ENCODE measurements at places on chromosomes 3 and 15.

DNA sequence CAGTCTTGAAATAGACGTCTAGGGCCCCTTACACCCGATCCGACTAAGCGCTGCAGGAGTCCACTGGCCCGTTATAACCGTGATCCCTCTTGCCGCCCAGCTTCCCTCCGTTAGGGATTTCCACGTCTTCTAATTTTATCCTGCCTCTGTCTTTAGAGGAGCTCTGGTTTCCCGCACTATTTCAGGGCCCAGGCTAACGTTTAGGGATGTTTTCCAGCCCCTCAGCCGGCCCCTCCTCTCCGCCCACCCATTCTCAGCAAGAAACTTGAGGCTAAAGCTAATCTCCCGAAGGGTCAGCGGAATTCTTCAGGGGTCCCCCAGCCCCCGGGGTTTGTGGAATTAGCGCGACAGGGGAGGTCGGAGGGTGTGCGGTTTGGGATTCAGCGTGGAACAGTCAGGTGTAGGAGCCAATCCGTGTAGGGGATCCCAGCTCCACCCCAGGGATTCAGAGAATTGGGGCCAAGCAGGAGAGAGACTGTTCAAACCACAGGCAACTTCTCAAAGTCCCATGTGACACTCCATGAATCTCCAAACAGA, 1.6 kb downstream of the PTX3 start:
- no peak for DNase-seq

DNA sequence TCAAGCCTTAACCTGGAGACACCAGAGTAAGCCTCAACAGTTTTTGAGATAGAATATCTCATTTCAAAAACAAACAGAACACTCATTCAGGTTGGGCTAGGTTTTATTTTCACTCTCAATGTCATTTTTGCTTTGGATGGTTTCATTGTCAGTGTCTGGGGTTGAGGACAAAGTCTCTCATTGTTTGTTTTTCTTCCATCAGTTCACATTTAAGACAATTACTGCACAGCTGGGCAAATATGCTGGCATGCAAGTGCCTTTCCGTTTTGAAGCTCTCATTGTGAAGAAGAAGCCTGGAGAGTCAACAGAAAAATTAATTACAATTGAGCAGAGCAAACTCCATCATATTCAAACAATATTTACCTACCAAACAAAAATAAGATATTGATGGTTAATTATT, 1050.0 kb downstream of the TBL1XR1 start:
- no peak for DNase-seq

GRCh38 chr3:53846134-53846850, at the start of the genes CHDH and IL17RB:
Gene CHDH (minus strand): TSS chr3:53846419. CDS start chr3:53824008, 22,411 bp downstream.
Gene IL17RB (plus strand): TSS chr3:53846568. CDS start chr3:53846589, 21 bp downstream.
- no peak for DNase-seq

- no peak for DNase-seq
Observed at GRCh38 chr3:9111866-9112265, 137.6 kb downstream of the SRGAP3 start.

DNA sequence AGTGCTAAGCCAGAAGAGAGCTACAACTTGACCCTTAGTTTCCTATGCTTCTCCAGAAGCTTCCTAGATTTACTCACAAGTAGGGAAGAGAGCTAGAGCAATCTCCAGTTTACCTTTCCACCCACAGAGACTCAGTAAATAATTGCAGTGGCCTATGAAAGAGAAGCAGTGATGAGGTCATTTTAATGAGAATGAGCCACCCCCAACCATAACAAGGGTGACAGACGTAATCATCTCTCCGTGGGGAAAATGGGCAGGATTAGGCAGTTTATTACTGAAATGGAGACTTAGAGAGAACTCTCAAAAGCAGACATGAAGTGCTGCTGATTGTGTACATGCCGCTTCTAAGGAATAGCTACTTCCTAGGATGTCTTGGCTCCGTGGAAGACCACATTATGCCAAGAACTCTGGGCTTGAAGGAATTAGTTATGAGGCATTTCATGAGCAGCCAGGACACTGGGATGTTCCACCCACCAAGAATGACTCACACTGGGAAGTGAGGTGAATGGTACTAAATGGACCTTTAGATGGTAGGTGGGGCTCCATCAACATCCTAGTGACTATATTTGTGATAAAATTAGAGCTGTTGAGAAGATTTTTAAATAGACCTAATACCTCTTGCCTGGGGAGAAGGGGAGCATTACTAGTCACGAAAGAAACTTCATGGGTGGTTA, 160.9 kb downstream of the EDEM1 start:
- no peak for DNase-seq

DNA sequence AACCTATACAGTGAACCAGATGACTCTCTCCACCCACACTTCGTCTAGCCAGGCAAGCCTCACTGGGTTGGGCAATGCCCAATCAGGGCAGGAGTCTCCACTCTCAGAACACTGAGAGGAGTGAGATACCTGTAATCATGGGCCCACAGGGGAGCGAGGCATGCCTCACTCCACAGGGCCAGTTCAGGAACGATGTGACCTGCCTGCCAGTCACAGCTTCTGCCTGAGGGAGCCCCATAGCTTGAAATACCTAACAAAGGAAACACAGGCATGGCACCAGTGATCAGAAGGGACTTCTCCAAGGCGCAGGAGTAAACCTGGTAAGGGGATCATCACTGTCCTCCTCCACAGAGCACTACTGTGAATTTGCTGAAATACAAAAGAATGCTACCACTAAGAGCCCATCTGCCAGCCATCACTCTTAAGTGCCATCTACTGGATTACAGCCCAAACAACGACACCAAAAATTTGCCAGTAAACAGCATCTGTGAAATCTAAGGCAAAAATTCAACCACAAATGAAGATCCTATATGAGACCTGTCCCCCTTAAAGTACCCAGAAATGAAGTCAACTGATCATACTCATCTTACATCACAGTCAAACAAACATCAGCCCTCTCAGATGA, 689.9 kb upstream of the SEMA6D start:
- DNase-seq: no peak

DNA sequence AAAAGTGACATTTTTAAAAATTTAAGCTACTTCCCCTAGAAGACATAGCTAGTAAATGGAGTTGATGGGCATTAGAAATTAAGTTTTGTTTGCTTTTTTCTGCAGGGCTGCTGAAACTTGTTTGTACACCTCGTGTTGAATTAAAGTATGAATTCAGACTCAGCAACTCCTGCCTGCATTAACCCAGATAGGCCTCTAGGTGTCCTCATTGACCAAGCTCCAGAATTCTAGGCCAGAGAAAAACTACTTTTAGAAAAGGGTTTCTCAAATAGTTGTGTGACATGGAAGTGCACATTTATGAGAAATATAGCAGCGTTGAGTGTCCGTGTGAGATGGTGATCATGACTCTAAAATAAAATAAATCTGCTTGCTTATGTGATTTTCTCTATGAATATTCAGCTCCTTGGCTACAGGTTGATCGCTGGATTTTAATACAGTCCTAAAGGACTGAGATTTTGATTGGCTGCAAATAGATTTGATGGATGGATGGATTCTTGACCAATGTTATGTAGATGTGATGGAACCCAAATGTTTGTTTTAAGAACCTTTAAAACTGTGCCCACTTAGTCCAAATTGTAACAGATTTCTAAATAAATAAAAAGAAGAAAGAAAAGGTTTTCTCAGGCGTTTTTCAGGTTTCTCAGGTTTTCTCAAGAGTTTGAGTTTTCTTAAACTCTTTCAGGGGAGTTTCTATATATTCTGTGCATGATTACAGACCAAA, 39.4 kb upstream of the LMOD3 start:
- peak; percentile 28 for DNase-seq

GRCh38 chr3:159032311-159032710, 230.5 kb downstream of the MFSD1 start:
- no peak for DNase-seq

GRCh38 chr3:13025090-13025489, 48.1 kb downstream of the IQSEC1 start:
- DNase-seq: peak; percentile 34

DNA sequence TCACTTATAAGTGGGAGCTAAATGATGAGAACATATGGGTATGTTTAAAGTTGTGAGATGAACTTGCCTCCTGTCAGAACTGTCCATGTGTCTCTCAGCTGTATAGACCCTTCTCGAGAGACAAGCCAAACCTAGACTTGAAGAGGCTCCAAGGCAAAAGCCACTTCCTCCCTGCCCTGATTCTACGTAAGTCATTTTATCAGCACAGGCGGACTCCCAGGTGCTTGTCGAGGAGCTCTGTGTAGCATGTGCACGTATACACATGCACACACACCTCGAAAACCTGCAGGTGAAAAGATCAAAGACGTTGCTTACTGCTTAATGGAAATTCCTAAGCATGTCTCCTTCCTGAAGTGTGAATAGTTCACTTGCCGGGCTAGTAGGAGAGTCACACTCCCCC, 5.6 kb upstream of the CLEC3B start:
- DNase-seq: peak; percentile 4

DNA sequence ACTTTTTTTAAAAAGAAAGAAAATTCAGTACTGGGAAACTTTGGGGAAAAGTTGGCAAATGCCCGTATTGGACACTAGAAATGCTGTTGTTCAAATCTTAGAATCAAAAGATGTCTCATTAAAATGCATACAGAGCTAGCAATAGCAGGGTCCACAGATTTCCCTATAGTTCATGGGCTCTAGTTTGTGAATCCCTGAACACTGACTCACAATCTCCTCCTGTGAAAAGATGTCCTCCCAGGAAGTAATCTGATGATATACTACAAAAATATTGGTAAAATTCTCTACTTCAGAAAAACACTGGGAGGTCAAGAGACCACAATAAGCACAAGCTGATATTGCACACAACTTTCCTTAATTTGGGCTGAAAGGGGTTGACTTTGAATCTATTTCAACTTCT, 568.4 kb upstream of the ZNF385D start:
- no peak for DNase-seq

- DNase-seq: no peak
Observed at GRCh38 chr3:45518376-45519135, 76.0 kb upstream of the LIMD1 start.

DNA sequence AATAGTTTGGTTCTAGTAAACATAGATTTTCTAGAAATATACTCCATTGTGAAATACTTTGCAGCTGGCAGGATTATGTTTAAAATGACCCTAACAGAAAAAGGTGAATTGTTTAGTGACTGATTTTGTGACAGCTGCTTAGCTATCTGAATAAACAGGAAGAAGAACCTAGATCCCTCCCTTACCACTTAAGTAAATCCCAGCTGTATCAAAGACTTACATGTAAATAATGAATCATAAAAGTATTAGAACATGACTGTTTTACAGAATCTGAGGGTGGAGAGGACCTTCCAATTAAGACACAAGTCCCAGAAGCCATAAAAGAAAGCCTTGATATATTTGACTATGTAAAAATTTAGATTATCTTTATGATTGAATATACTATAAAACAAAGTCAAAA, 15.9 kb downstream of the SLC49A4 start:
- DNase-seq: no peak

- DNase-seq: peak; percentile 0
Observed at GRCh38 chr3:188646592-188646991, 492.6 kb downstream of the LPP start.

DNA sequence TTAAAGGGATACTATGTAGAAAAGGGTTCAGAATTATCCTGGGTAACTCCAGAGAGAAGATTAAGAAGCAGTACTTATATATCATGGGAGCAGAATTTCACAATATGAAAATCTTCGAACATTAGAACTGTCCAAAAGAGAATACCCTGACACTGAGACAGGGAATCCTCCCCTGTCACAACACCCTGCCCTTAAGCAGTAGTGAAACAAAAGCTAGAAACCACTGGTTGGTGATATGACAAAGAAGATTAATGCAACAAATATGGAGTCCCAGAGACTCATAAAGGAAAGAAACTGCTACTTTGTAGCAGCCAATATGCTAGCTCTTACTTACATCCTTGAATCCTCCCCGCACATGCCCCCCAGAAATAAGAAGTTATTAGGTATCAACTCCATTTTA, 18.5 kb downstream of the MIX23 start:
- no peak for DNase-seq

GRCh38 chr15:70430069-70430468, 332.4 kb upstream of the TLE3 start:
- no peak for DNase-seq

DNA sequence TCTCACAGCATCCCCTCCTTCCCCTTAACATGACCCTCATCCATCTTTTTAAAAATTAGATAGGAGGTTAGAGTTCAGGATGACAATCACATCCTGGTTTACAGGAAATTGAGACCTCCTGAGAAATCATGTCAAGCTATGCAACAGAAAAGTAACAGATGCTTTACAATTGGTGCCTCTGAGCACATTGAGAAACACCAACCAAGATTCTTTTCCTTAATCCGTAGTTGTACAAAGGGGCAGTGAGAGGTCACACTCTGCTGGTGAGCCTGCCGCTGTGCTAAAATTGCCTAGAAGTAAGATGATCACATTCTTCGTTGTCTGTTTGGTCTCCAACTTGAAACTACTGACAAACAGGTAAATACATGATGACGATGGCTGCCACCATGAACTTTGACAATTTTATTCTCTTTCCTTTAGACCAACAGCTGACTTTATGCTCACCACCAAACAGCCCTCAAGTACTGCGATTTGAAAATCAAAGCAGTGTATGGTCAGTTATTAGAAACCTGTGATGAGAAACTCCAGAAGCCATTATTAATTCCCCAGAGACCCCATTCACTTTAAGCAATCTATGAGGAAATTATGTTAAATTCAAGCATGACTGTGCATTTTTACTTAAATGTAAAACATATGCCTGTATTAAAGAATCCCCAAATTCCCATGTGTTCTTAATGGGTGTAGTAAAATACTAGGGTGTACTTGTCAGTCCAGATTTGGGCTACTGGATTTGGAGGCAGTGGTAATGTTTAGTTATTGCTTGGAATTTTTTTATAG, 210.7 kb upstream of the UBE2E1 start:
- DNase-seq: no peak

DNA sequence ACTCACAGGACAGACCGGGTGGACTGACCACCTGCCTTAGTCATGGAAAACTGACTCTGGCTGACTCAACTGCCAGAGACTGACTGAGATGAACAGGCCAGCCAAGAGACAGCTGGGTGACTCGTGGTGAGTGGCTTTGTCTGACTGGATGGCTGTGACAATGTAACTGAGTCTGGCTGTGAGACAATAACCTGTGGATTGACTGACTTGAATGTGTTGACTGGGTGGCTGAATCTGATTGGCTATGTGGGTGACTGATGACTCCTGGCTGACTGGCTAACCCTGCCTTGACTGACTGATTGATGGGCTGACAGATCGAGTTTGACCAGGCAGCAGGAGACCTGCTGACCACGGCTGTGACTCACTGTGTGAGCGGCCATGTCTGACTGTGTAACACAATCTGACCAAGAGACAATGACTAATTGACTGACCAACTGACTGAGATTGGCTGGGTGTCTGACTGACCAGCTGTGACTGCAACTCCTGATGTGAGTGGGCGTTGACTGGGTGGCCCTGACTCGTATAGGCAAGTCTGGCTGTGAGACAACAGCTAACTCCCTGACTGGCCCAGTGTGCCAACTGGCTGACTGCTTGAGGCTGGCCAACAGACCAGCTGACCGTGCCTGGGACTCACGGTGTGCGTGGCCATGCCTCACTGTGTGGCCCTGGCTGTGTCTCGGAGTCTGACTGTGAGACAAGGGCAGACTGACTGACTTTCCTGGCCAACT, 509.1 kb downstream of the SHQ1 start:
- DNase-seq: peak; percentile 63

DNA sequence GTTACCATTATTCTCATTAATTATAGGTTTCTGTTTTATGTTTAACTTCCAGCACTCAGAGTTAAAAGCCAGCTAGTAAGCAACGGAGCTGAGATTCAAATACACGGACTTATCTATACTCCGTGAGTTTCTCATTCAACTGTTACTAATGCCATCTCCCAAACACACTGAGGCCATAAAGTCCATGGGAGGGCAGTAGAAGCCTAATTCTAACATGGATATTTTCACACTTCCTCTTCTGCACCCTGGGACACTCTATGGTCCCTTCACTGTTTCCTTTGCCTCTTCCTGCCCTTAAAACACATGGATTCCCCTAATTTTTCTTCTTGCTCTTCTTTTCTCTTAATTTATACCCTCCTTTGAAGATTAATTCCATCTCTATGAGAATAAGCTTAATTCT, 245.0 kb downstream of the KLF13 start:
- no peak for DNase-seq

All from CD4-positive, alpha-beta T cell treated with Interferon gamma for 1 hour (primary cell).